ENCODE measurements at places on chromosomes 4 and X.

- DNase-seq = peak; percentile 47
Measured at GRCh38 chr4:3668825-3669552, 97.2 kb upstream of the ADRA2C start.

GRCh38 chr4:1990676-1991075 lies 18.1 kb downstream of the NELFA start:
- no peak for DNase-seq

- DNase-seq = no peak
Measured at GRCh38 chrX:49844611-49845010, 15.5 kb downstream of the PAGE4 start.

- DNase-seq = no peak
Measured at GRCh38 chrX:41591906-41592305, 96.9 kb upstream of the GPR34 start.

DNA sequence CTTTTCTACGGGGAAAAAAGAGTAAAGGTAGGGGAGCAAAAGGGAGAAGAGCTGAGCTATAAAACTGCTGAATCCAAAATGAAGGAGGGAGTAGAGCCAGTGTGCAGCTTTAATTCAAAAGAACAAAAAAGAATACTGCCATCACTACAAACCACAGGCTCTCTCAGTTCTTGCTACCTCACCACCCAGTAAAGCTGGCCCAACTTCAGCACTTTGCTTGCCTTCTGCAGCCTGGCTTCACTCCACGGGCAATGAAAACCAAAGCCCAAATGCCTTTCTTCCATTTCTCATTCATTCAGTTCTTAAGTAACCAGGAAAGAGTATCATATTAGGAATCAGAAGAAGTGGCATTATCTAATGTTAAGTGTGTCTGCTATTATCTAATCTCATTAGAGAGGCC lies 376.8 kb downstream of the BCOR start:
- DNase-seq = no peak

- DNase-seq = peak; percentile 66
Measured at GRCh38 chrX:76253432-76253831, 80.6 kb downstream of the PBDC1 start.

DNA sequence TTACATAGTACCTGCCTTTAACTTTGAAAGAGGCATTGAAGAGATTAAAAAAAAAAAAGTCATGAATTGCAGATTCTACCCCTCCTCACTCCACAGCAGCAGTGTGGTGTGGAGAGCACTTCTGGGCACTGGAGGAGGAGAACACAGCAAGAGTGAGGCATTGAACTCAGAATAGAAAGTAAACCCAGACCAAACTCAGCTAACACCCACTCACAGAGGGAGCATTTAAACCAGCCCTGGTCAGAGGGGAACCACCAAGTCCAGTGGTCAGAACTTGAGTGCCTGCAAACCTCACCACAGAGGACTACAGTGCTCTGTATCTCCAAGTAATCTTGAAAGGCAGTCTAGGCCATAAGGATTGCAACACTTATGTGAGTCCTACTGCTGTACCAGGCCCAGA lies 15.6 kb upstream of the UGT2A1 start:
- no peak for DNase-seq
